C1 segment of cervical spinal cord (tissue), 14 donors: ENCODE measurements at places on chromosomes 6 and 20.

- DNase-seq = no peak
Observed at GRCh38 chr20:63347950-63348827, 13.0 kb downstream of the CHRNA4 start.

DNA sequence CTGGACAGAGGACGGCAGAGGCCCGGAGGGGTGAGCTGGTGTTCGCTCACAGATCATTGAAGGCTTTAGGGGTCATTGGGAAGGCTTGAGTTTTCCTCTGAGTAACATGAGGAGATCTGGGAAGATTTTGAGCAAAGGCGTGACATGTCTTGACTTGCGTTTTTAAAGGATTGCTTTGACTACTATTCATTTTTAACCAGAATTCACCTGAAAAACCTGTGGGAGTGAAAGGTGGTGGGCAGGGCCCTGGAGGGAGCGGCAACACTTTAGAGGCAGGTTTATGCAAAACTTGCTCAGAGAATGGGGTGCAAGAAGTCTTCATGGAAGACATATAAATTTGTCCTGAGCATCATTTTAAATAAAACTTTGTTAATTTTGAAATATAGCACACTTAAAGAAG, 72.2 kb upstream of the EEF1E1 start:
- no peak for DNase-seq

- no peak for DNase-seq
Observed at GRCh38 chr20:25178563-25179438, 16.7 kb upstream of the ENTPD6 start.

DNA sequence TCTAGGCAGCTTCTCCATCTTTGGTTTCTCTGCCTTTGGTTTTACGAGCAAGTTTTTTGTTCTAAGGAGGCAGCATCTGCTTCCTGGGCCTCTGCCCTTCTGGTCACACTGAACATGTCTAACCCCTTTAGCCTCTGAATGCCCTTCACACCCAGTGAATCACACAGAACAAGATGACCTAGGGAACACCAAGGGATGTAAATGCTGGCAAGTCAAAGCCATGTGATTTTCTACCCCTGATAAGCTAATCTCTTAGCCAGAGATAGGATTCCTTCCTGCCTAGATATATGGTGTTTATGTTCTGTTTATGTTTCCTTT, 7.2 kb upstream of the BPIFB6 start:
- DNase-seq = no peak

DNA sequence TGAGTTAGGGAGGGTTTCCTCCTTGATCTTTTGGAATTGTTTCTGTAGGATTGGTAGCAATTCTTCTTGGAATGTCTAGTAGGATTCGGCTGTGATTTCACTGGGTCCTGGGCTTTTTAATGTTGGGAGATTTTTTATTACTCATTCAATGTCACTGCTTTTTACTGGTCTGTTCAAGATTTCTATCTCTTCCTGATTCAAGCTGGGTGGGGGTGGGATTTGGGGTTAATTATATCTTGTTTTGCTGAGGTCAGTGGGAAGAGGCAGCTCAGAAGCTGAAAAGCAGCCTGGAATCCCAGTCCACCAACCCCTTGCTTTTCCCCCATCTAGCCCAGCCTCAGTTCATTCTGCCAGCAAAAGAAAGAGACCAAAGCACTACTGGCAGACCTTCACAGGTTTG, 39.6 kb downstream of the SUMO4 start:
- no peak for DNase-seq

GRCh38 chr6:130381012-130381411, 15.2 kb downstream of the TMEM200A start:
- DNase-seq = no peak

DNA sequence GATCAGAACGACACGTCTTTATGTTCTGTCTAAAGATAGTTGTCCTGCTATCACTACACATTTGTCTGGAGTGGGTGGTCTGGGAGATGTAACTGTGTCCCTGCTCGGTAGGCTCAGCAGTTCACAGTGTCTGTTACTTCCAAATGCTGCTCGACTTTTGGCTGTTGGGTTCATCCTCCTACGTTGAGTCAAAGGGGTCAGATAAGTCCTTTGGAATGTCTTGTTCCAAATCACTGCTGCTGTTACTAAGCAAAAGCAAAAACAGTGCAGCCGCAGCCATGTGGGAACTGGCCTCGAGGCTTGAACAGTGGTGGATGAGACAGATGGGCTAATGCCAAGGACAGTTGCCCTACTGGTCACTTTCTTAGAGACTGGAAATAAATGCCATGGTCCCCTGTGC, 272.2 kb upstream of the MAP3K7 start:
- no peak for DNase-seq

DNA sequence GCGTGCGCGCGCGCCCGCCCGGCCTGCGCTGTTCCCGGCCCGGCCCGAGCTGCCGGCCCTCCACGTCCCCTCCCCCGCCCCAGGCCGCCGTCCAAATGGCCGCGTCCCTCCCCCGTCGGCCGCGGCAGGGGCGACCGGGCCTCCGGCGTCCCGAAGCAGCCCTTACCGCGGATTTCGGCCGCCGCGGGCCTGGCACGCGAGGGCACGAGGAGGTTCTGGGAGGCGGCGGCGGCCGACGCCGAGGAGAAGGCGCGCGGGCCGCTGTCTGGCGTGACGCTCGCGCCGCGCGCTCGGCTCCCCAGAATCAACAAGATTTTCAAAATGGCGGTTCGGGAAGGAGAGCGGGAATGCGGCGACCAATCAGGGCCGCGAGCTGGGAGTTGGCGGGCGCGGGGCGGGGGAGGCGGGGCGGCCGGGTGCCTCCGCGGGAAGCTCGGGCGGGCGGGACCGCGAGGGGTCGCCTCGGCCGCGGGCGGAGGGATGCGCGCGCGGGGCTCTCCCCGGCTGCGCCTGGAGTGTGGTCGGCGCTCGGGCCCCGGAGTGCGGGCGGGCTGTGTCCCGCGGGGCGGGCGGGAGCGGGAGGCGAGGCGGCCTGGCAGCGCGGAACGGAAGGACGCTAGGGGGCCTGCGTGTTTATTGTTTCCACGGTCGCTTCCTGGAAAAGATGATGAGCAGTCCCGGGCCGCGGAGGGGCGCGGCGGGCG, at the start of gene DEK:
DEK (minus strand) TSS at position 312 of the 704 bp plus-strand sequence. CDS start 543 bp downstream, outside the sequence.
- peak; percentile 93 for DNase-seq

DNA sequence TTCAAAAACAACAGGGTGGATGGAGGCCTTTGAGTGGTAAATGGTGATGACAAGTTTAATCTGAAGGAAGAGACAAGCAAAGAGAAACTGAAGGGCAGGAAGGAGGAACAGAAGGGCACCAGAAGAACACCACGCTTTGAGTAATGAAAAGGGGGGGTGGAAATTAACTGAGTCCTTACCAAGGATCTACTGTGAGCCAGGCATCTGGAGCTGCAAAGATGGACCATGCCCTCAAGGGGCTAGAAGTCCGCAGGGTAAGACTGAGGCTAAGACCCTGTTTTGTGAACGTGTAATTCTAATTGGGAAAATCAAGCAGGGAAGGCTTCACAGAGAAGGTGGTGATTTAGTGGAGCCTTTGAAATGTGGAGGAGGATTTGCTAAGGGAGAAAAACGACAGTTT, 1.6 kb downstream of the NDRG3 start:
- no peak for DNase-seq

DNA sequence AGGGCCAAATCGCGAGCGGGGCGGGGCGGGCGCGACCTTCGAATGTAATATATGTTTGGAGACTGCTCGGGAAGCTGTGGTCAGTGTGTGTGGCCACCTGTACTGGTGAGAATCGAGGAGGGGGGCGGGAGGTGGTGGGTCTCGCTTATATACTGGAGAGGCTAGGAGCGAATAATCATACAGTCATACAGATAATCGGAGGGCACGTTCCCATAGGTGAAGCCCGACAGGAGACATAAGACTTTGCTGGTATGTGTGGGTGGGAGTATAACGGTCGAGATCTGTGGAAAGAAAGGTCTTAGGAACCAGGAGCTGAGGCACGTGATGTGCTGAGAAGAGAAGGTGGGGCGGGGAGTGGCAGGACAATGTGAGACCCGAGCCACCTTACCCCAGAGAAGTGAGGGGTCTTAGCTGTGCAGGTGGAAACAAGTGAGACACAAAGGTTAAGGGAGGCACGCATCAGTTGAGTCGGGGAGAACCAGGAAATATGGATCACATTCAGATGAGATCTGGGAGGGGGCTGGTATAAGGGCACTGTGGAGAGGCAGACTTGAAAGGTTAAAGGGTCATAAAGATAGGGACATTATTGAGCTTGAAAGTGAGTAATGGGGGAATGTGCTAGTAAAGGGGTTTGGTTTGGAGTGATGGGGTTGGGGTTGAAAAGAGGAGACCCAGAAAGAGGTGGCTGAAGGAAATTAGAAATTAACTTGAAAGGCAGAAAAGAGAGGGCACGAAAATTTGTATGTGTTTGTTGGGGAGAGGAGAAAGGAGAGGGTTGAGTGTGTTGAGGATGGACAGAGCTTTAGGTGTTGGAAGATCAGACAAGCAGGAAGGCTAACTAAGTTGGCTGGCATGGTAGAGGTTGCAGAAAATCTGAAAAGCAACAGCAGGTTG, 589 bp downstream of the RNF5 start:
- no peak for DNase-seq

GRCh38 chr6:161021543-161021942, 30.0 kb downstream of the MAP3K4 start:
- DNase-seq = no peak

DNA sequence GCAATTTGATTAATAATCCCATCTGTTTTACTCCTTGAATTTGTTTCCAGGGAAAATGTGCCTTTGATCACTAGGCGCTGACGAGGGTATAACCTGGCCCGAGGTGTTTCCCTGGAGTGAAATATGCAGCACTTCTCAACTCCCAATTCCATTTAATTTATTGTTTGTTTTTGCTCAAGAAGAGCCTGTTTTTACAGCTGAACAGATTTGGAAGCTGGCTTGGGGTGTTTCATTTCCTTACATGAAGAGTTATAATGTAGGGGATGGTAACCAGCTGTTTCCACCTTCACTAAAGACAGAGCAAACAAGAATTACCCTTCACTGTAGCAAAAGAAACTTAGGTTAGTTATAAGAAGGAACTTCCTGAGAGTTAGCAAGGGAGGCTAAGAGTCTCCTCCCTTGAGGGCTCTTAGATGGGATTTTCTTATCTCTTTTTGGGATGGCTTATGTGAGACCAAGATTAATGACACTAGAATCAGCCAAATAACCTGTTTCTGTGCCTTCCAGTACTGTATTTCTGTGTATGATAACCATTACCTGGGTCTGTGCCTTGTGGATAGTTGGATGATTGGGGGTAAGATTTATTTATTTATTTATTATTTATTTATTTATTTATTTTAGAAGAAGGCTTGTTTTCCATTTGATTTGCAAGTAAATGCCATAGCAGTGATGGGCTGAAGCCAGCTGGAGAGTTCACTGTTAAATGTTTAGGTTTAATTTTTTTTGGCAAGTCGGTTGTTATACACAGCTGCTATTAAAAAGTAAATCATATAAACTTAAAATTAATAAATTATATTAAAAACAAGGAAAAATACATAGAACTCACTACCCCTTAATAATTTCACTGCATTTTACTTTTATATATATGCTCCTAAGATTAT, 162.2 kb upstream of the BMP2 start:
- DNase-seq = no peak
